ENCODE measurements at places on chromosomes 7 and 10.
A peak's percentile ranks its signal among the peaks of the same experiment; 100 is the strongest.

DNA sequence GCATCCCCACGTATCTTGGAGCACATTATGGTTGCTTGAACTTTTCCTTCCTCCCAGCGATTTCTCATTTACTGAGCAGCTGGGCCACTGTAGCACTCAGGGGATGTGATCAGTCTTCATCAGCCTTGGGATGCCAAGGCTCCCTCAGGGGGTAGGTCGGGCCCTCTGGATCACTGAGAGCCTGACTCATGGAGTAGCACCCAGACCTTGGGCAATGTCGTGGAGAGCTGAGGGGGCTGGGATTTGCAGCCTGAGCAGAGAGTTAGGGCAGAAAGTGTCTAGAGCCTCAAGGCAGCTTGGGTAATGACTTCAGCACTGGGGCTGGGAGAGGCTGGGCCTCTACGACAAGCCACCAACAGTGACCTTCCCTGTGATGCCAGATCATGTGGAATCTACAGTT lies 86.5 kb upstream of the CXCL12 start:
- no peak for DNase-seq

DNA sequence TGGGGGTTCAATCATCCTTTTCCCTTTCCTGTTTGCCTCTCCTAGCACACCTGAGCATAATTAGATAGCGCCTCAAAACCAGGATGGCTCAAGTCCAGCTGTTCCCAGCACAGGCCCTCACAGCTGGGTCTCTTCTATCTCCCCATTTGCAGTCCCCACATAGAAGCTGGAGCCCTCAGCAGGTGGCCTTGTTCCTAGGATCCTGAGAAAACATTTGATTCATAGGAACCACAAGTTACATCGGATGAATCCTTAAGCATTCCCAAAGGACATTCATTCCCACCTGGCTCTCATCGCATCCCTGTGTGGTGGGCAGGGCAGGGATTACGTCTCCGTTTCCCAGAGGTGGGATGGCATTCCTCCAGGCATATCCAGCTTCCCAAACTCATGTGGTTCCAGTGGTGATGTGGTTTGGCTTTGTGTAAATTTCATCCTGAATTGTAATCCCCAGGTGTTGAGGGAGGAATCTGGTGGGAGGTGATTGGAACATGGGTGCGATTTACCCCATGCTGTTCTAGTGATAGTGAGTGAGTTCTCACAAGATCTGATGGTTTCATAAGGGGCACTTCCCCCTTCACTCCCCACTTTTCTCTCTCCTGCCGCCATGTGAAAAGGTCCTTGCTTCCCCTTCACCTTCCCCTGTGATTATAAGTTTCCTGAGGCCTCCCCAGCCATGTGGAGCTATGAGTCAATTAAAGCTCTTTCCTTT lies 49.8 kb upstream of the LEP start:
- DNase-seq = no peak

GRCh38 chr7:131015657-131015958 lies 281.6 kb upstream of the KLF14 start:
- no peak for DNase-seq

GRCh38 chr7:135410543-135410942 lies 99.4 kb downstream of the CNOT4 start:
- no peak for DNase-seq

GRCh38 chr10:3774814-3775695 lies 10.0 kb downstream of the KLF6 start:
- no peak for DNase-seq

GRCh38 chr7:157463245-157463644 lies 126.4 kb downstream of the DNAJB6 start:
- DNase-seq = no peak

- DNase-seq = peak; percentile 60
These were observed 108.9 kb downstream of the RNLS start for GRCh38 chr10:88473989-88474883.

GRCh38 chr7:108146070-108146842 lies 16.1 kb upstream of the LAMB4 start:
- peak; percentile 25 for DNase-seq

- no peak for DNase-seq
These were observed 63.8 kb downstream of the FAM241B start for GRCh38 chr10:69693886-69694285.

- no peak for DNase-seq
These were observed 81.8 kb downstream of the THSD7A start for GRCh38 chr7:11750191-11750590.

- DNase-seq = no peak
These were observed 687.8 kb downstream of the IPMK start for GRCh38 chr10:57579926-57580325.

GRCh38 chr7:15889507-15889906 lies 203.0 kb upstream of the MEOX2 start:
- no peak for DNase-seq

DNA sequence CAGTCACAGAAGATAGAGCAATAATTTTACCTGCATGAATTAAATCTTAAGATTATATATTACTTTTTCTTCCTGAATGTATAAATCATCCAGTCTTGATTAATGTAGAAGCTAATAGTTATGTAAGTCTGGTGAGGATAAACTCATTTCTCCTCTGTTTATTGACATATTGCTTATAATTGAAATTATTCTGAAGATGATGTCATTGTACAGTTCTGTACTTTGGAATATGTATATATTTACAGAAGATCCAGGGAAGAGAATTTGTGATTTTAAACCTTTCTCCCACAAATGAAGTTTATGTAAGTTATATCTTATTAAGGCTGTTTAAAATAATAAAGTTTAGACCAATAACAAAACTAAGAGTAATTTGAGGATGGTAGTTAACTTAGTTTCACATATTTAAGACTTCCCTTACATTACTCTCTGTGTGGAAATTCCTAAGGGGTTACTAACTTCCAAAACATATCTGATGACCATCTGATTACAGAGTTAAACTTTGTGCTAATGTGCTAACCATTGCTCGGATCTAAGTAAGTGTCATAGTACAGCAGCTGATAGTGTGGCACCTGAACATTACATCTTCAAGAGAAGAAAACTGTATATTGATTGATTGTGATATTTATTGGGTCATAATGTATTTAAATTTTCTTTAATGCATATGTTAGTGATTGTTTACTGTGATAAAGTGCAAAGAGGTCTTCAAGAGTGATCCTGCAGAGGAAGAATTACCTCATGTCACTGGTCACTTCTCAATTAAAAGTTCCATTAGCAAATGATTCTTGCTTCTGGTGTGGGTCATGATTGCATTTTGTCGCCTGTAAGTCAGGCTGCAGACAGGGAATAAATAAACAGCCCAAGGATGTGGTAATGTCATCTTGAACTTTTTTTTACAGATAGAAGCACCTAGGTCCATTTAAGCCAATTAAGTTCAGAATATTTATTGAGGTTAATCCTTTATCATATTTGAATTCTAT lies 96.9 kb downstream of the UBE3C start:
- DNase-seq = no peak

DNA sequence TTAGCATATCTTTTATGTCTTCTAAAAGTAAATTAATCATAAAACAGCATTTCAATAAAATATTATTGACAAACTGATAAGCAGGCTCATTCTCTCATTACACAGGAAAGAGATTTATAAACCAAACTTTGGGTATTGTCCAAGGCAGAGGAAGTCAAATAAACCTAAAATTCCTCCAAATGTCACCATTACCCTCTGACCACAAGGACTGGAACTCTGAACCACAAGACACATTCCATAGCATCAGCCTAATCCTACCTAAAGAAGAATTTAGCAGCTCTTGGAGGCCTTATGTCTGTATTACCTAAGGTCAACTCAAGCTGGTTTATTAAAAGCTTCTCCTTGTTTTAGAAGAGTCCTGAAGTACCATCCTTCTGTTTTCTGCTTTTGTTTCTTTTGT lies 82.4 kb upstream of the SLC13A1 start:
- DNase-seq = no peak

- no peak for DNase-seq
These were observed 32.8 kb downstream of the TMEM60 start for GRCh38 chr7:77765481-77765880.

GRCh38 chr10:79234391-79235315 lies 112.6 kb upstream of the PPIF start:
- no peak for DNase-seq

DNA sequence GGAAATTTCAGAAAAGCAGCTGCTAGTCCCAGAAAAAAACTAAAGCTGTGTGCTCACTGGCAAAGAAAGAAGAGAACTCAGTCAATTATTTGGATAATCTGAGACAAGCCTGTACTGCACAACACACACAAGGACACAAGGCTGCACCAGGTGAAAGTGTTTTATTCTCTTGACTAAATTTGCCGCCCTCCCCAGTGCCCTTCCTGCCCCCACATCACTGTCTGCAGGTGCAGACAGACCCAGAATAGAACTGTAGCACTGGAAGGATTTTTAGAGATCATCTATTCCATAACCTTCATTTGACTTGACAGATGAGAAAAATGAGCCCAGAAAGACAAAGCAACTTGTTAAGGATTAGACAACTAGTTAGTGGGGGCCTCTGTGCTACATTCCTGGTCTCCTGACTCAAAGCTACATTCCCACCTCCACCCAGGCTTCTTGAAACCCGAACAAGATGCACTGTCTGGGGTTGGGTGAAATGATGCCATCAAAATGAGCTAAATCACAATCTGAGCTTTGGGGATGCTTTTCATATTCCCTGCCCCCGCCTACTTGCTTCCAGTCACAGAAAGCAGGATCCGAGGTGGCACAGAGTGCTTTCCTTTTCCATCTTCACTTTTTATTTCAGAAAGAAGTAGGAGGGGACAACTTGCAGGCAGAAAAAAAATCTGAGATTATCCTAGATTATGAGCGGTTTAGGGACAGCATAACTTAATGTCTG lies 5.2 kb upstream of the VAX1 start:
- DNase-seq = no peak

GRCh38 chr7:130024390-130024789 lies 26.8 kb downstream of the ZC3HC1 start:
- DNase-seq = no peak

GRCh38 chr10:36506261-36506660 lies 619.1 kb upstream of the ANKRD30A start:
- DNase-seq = no peak

DNA sequence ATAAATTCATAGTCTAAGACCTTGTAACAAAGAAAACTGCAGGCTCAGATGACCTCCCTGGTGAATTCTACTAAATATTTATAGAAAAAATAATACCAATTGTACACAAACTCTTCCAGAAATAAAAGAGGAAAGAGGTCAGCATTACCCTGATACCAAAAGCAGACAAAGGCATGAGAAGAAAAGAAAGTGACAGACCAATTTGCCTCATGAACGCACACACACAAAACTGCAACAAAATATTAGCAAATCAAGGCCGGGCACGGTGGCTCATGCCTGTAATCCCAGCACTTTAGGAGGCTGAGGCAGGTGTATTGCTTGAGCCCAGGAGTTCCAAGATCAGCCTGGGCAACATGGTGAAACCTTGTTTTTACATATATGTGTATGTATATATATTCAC lies 12.7 kb upstream of the COMMD3 start:
- DNase-seq = no peak

DNA sequence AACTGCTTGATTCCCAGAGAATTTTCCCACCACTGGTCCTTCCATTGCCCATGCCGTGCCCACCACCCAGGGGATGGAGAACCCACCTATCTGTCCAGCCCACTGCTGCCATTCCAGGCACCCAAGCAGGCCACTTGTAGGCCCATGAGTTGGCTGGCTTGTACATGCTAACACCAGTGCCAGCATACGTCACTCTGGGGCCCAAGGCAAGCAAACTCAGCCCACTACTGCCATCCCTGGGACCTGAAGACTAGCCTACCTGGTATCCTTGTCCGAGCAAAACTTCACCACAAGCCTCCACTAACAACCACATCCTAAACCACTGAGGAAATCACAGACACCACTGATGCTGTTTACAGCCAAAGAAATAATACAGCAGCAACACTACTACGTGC lies 44.7 kb upstream of the CDK6 start:
- no peak for DNase-seq

DNA sequence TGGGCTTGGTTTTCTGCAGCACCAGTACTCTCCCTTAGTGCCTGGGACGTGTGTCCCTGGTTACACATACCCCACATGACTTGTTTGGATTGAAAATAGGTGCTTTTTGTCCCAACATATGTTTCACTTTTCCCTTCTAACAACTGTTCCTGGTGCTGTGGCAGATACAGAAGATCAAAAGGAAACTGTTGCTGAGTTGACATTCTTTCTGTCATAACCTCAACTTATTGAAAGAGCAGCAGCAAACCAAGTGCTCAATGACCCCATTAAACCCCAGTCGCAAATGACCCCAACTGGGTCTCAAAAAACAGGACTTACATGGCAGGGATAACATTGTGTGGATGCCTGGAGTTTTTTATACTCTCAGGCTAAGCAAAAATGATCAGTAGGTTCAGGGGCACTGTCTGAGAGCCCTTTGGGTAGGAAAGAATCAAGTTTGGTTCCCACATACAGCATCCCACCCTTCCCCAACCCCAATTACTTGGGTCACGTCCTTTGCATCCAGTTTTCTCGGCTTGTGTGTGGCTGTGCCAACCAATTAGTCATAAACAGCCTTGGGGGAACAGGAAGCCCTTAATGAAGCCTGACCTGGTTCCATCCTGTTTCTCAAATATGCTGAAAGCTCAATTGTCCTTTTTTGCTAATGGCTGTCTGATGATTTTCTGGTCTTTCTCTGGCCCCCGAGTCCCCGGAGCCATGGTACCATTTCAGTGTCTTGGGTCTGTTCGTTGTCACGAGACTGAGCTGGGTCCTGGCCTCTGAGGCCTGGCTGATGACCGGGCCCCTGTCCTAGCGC lies 4.9 kb downstream of the HKDC1 start:
- no peak for DNase-seq

GRCh38 chr10:125003146-125003900 lies 61.4 kb downstream of the ZRANB1 start:
- peak; percentile 53 for DNase-seq

DNA sequence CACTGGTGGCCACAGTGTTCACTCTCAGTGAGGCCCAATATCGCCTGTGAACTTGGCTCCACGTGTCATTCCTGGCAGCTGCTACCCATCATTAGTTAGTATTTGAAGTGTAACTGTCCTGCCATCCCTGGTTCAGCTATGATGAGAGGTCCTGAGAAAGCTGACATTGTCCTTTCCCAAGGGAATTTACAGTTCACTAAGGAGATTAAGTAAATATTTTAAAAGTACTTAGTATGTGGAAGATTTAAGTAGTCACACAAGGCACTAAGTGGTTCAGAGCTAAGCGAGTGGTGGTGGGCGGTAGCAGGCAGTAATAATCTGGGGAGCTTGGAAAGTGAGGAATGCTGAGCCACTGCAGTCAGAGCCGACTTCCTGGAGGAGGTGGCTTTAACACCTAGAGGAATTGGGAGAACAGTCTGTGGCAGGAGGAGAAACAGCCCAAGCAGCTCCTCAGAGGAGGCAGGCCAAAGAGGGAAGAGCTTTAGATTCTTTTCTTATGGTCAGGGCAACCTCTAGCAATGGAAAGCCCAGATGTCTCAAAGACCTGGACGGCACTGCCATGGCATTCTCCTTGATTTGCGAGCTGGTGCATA lies 519.7 kb downstream of the LRMDA start:
- no peak for DNase-seq

- DNase-seq = no peak
These were observed 548.9 kb upstream of the STEAP1 start for GRCh38 chr7:89605362-89605761.

- DNase-seq = peak; percentile 75
These were observed 1.8 kb downstream of the DDIT4 start for GRCh38 chr10:72275351-72276012.

Measured in pancreas (tissue), 10 donors.